ENCODE measurements at places on chromosomes 13 and 19. TPM values are rescaled to one million over a fixed set of nuclear protein-coding genes. Genes with fewer than 3 reads are reported as not detected.

The NKPD1 gene
- 1.1 TPM for total RNA-seq

The LGALS14 gene
- total RNA-seq, result not detected

DNA sequence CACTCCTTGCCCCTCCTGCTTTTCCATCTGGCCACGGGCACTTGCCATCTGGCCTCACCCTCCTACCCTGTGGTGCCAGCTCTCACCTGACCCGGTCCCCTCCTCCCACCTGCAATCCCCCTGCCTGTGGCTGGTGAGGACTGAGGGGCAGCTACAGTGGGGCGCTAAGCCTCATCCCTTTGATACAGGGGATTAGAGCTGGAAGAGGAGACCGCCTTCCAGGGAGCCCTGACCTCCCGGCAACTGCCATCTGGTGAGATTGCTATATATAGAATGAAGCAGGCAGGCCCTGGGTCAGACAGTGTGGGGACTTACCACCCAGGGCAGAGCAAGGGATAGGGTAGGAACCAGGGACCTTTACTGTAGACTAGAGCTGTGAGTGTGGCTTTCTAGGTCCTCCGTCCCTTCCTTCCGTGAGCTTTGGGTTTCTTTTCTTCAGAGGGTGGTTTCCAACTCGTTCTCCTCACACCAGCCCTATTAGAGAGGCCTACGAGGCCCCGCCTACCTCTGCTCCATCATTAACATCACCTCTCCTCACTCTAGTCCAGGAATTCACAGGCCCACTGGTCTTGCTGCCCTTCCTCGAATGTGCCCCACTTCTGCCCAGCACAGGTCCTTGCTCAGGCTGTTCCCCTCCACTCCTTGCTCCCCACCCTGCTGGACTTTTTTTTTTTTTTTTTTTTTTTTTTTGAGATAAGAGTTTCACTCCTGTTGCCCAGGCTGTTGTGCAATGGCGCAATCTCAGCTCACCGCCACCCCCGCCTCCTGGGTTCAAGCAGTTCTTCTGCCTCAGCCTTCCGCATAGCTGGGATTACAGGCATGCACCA, 7.7 kb downstream of the KASH5 start:
- no peak for DNase-seq

DNA sequence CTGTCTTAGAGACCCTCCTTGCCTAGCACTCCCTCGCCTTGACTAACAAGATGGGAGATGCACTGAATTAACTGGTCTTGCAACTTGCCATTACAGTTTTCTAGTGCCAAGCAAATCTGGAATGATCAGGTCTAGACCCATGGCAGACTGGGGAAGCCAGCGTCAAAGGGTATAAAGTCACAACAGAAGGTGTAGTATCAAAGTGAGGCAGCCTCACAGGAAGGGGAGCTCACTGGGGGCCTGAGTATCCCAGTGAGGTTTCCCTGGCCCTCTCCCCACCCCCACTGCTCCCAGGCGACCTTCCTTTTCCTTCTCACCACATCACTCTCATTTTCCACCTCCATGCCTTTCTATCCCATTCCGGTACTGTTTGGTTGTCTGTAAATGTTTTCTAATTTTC, 83.5 kb upstream of the DOCK9 start:
- DNase-seq, result no peak
